Skin of body (tissue), 3 donors: ENCODE measurements at places on chromosomes 7 and 10. TPM values are rescaled to one million over a fixed set of nuclear protein-coding genes. Genes with fewer than 3 reads are reported as not detected.

DNA sequence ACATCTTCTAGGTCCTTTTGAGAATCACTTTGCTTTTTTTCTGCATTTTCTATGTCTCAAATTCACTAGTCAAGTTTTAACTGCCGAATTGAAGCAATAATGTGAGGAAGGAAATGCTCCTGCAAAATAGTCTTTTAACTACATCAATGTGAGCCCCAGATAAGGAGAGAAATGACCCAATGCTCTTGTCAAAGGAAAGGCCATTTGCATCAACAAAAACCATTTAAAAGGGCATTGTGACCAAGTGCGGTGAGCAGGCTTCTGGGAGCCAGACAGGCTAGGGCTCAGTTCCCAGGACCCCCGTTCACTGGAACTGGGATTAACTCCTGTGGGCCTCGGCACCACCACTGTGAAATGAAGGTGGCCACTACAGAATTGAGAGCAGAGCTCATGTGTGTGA lies 127.9 kb upstream of the EEPD1 start:
- no peak for DNase-seq

- no peak for DNase-seq
Observed at GRCh38 chr10:102850025-102850518, 4.0 kb upstream of the BORCS7 start.

DNA sequence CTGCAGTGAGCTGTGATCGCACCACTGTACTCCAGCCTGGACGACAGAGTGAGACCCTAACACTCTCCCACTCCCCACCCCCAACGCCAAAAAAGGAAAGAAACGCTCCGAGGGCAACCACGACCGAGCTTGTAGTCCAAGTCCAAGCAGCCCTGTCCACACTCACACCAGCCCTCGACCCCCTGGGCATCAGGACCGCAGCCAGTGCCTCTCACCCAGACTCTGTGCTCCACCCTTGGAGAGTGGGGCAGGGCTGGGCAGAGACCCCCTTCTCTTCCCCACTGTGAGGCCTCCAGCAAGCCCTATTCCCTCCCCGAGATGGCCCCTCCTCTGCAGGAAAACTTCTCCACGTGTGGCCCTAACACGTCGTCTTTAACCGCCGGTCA lies 82.6 kb downstream of the FOXL3 start:
- no peak for DNase-seq

The NEUROD6 gene
- total RNA-seq = 0.30 TPM

The SRRM3 gene
- 0.99 TPM for total RNA-seq

- no peak for DNase-seq
Observed at GRCh38 chr10:124601016-124601415, 139.4 kb downstream of the LHPP start.

- DNase-seq = no peak
Observed at GRCh38 chr10:70158113-70158512, 11.6 kb upstream of the TYSND1 start.

The PTPRE gene
- 15.9 TPM for total RNA-seq

The SEMA3C gene
- total RNA-seq = 103 TPM

The ITIH5 gene
- 28.4 TPM for total RNA-seq

GRCh38 chr10:76297780-76298281 lies 866.4 kb downstream of the LRMDA start:
- no peak for DNase-seq

- DNase-seq = no peak
Observed at GRCh38 chr10:30282221-30282620, 66.9 kb downstream of the MTPAP start.

- DNase-seq = no peak
Observed at GRCh38 chr10:59891936-59892335, 14.4 kb downstream of the CCDC6 start.

The STN1 gene
- 15.4 TPM for total RNA-seq
